ENCODE measurements at places on chromosomes 4 and X.

DNA sequence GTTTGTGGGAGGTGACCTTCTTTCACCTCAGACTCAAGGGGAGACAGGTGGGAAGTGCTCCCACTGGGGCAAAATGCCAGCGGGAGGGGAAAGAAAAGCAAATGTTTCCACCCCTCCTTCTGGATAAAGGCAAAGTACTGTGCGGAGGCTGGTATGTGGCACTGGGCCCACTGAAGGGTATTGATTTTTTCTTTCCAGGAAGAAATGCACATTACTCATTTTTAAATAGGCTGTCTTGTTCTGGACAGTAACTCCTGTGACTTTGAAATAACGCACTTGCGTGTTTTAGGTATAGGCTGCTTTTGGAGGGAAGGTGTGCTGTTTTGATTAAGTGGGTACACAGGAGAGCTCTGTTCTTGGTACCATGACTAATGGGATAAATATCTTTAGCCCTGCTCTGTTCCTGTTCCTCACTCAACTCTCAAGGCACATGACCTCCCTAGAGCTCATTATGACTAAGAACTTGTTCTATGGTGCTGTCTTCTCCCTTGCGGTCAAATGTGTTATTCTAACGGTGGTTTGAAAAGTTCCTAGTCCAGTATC is 40.7 kb upstream of the MBTPS2 start:
- DNase-seq: no peak

DNA sequence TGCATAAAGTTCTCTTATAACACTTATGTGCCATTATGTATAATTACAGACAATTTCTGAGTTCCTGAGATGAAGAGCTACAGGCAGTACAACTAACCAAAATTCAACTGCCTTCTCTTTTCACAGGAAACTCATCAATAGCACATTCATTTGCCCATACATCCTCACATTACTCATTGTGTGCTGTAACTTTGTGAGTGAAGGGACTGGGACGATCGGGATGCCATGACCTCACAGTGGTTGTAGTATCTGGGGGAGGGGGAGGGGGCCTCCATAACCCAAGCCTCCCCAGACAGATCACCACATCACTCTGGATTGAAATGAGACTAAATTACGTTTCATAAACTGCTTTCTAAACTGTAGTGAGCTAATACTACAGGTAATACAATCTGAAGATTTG is 60.7 kb downstream of the ABCG2 start:
- DNase-seq: no peak

GRCh38 chrX:19373351-19373891 is 29.7 kb downstream of the PDHA1 start:
- no peak for DNase-seq

DNA sequence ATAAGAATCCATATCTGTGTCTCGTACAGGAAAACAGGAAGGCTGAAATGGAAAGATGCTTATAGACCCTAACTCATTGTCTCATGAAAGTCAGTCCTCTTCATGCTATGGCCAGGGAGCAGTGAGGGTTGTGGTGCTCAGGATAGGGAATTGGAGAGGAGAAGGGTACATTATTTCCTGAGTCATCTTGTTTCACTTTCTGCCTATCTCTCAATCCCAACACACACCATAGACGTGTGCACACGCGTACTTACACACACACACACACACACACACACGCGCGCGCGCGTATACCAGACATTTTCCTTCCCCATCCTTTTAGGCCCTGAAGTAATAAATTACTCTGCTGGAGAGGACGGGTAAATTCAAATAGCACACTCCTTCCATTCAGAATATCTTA is 53.7 kb upstream of the PRRG3 start:
- DNase-seq: no peak

- DNase-seq: no peak
Measured at GRCh38 chr4:58502839-58503238, 1392.7 kb upstream of the IGFBP7 start.

GRCh38 chr4:184395971-184396391 is 78.4 kb downstream of the IRF2 start:
- no peak for DNase-seq

DNA sequence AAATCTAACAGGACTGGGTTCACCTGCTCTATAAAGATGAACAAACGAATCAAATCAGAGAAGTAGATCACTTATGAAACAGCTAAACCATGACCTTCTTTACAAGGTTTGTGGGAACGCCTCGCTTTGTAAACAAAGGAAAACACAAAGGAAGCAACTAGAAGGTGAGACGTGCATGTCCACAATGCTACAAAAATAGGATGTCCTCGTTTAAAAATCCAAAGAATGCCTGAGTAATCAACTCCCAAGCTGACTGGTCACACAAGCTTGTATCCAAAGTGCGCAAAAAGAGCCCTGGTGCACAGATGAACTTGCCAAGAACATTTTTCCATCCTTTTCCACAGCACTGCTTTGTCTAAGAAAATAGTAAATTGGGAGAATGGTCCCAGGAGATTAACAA is 6.3 kb upstream of the SH3KBP1 start:
- no peak for DNase-seq

DNA sequence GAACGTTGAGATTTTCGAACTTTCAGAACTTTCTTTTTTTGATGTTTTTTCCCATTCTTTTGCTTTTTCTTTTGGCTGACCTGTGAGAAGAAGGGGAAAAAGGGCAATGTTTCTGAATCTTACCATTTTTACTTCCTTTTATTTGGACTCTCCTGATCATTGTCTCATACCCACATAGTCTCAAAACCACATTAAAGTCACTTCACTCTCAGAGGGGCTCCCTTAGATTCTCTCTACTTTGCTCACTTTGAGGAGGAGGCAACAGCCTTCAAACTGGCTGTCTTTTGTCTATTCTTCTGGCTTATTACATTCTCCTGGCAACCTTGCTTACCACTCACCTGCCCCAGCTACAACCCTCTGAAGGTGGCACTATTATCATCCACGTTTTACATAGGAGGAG is 3.7 kb downstream of the CXCL9 start:
- DNase-seq: no peak

Measured in stimulated activated CD8-positive, alpha-beta memory T cell treated with anti-CD3 and anti-CD28 coated beads, Interleukin-15, amount 100 ng/mL, for 48 hours (primary cell).